ENCODE measurements at places on chromosomes 3 and 15.
A peak's percentile ranks its signal among the peaks of the same experiment; 100 is the strongest.

- DNase-seq: peak; percentile 61
These were observed 329.1 kb downstream of the FOXP1 start for GRCh38 chr3:71254281-71255057.

- DNase-seq: no peak
These were observed 421.7 kb upstream of the GOLIM4 start for GRCh38 chr3:168517249-168518071.

- no peak for DNase-seq
These were observed 120.7 kb downstream of the ADCY5 start for GRCh38 chr3:123327956-123328850.

DNA sequence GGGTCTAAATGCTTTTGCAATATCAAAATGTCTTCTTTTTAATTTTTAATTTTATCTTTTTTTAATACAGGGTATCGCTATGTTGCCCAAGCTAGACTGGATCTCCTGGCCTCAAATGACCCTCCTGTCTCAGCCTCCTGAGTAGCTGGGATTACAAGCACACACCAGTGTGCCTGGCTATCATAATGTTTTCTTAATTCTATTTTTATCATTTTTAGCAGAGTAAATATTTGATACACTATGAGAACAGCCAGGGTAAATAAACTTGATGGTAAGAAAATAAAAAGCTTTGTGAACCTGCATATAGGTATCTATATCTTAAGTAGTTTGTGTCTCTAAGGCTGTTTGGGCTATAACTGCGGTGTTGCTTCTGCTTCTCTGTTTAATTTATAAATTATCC is 60.4 kb downstream of the IL12A start:
- DNase-seq: no peak

- DNase-seq: no peak
These were observed 287.8 kb upstream of the GOLIM4 start for GRCh38 chr3:168383573-168383972.

- DNase-seq: peak; percentile 34
These were observed 36.1 kb downstream of the HMG20A start for GRCh38 chr15:77456746-77457145.

GRCh38 chr3:111159391-111159790 is 87.8 kb downstream of the NECTIN3 start:
- peak; percentile 34 for DNase-seq

DNA sequence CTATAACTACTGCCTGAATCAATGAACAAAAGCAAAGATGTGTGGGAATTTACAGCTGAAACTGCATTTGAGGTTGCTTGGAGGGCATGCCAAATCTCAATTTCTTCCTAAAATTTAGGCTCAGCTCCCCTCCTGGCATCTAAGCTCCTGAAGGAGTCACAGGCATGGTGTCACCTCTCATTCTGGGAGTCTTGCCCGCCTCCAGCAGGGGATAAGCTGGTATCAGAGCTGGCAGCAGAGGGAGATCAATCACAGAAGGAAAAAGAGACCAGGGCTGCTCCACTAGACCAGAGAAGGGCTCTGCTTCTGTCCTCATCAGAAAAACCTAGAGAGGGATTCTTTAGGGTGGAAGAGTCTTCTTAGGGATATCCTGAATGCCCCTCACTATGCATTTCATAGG is 150.4 kb upstream of the SLC6A11 start:
- DNase-seq: no peak

- DNase-seq: no peak
These were observed 24.4 kb downstream of the P3H2 start for GRCh38 chr3:190096345-190096744.

GRCh38 chr3:62368705-62369475 is 4.5 kb downstream of the FEZF2 start:
- no peak for DNase-seq

- DNase-seq: peak; percentile 92
These were observed 49.3 kb downstream of the HACD2 start for GRCh38 chr3:123535580-123535979.

GRCh38 chr3:129577925-129578786 is 28.3 kb downstream of the PLXND1 start:
- no peak for DNase-seq

DNA sequence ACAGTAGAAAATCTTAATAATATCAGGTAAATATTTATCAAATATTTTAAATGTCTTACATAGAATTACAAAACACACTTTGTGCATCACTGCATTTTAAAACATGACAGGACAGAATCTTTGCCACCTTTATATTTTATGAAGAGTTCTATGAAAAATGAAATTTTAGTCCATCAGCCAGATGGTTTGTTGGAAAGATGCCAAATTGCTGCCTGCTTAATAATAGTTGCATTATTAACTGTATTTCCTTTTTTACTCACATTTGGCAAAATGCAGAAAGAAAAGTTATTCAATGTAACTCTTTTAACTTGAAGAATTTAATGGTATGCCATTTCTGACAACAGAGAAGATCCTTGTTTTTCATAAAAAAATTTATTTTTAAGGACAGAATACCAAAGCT is 1271.6 kb downstream of the NSUN3 start:
- no peak for DNase-seq

GRCh38 chr3:195802261-195802701 is 9.4 kb downstream of the MUC4 start:
- DNase-seq: no peak

DNA sequence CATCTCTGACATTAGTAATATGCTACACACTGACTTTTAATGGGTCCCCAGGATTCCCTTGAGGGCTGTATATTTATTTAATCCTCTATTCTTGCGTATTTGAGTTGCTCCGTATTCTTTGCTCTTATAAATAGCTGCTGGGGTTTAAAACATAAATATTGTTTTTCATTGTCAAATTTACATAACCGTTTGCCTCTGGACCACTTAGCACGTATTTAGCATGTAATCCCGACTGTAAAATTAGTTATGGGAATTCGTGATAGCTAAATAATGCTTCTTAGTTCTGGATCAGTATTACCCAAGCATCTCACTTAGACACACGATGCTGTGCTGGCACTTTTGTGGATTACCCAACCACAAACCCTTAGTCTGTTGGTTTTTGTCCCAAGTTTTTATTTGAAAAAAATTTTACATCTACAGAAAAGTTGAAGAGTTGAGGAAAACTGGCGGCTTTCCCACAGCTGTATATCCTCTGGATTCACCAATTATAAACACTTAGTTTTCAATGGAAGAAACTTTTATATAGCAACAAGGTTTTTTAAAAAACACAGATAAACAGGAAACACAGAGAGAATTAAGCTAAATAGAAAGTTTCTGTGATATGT is 296.8 kb upstream of the TPM1 start:
- no peak for DNase-seq

DNA sequence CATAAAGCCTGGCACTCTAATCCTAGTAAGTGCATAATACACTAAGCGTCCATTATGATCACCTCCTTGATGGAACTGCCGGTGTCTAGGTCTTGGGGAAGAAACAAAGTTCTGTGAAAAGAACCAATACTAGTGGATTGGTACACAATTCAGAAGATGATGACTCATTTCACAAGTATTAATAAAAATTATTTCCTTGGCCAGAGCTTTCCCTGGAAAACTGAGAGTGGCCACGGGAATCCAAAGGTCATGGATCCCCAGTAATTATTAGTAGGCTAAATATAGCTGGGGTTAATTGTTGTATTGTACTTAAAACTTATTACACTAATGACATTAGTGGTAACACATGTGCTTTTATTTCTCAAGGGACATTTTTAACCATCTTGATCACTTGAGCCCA is 808.0 kb upstream of the NR2F2 start:
- peak; percentile 57 for DNase-seq

GRCh38 chr15:70093481-70094319 is 4.0 kb downstream of the TLE3 start:
- no peak for DNase-seq

DNA sequence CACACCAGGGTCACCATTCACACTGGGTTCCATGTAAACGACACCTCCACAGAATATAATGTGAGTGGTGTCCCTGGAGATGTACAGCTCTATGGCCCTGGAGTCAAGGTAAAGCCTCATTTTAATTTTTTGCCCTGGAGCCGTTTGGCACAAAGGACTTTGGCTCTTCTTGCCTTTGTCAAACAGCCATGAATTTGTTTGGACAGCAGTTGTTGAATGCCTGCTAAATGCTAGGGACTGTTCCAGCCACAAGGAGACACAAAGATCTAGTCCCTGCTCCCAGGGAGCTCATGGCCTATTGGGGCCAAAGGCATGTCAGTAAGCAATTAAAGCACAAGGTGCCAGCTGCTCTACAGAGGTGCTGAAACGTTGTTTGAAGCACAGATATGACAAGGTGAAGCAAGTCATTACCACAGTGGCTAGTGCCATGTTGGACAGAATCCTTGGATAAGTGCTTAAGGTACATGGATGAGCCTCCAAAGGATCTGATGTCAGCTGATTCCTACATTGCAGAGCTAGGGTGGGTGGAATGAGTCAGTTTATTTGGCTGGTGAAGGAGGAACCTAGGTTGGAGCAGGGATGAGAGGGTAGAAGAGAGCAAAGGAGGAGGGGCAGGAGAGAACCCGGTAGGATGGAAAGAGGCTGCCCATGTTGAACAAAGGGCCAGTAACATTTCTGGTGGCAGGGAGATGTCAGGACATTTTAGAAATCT is 171.9 kb upstream of the CTDSPL start:
- no peak for DNase-seq

Data from EH (cell line).